ENCODE measurements at places on chromosomes 6 and 20. TPM values are rescaled to one million over a fixed set of nuclear protein-coding genes. Genes with fewer than 3 reads are reported as not detected.

Gene MRPS10
- 68.0 TPM for total RNA-seq

Gene TCP11
- total RNA-seq = 0.25 TPM

DNA sequence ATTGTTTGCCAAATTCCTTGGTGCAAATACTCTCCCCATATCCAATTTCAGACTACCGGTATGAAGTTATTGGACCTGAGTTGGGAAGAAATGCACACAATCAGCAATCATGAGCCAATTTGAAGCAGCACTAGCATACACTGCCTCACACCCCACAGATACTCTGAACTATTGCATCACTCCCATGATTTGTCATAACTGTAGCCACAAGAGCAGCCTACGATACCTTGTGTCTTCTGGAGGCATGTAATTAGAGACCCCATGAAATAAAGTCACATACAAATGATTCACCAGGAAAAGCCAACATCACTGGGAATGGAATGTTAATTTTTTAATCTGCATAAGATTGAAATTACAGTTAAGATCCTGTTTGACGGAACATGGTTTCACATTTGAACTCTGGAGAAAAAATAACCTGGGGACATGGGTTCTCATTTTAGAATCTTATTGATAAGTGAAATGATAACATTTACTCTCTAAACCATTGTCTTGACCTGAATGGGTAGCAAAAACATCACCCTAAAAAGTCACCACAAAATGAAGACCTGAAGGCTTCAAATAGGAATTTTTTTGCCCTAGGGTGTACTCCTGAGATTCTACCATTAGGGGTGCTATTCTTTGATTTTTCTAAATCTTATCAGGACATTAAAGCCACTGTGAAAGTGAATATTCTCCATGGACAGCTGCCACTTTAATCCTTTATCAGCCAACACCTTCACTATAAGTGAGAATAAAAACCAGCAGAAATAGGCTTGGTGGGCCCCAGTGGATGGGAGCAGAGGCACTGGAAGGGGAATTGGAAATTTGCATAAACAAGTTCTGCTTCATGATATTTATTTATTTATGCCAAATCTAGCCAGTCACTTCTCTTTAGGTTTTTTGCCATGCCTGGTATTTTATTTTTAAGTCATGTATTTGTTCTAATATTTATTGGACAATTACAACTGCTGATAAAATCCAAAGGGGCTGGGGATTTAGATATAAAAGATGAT is 34.5 kb upstream of the HBS1L start:
- H3K36me3 ChIP-seq = no peaks in the 10 kb centered on the region
- no peaks in the 10 kb centered on the region for H3K4me1 ChIP-seq
- peak; percentile 18 for DNase-seq
- no peak overlapping the region for H3K4me3 ChIP-seq
- H3K27ac ChIP-seq = no peak overlapping the region

- no peaks in the 10 kb centered on the region for H3K27me3 ChIP-seq
- no peaks in the 10 kb centered on the region for H3K4me1 ChIP-seq
- no peak overlapping the region for H3K27ac ChIP-seq
- H3K4me3 ChIP-seq = no peak overlapping the region
- DNase-seq = no peak
Measured at GRCh38 chr6:111967131-111967530, 86.8 kb upstream of the CCN6 start.

Gene CAPN11
- 0.40 TPM for total RNA-seq

Gene SAPCD1
- 10.1 TPM for total RNA-seq

DNA sequence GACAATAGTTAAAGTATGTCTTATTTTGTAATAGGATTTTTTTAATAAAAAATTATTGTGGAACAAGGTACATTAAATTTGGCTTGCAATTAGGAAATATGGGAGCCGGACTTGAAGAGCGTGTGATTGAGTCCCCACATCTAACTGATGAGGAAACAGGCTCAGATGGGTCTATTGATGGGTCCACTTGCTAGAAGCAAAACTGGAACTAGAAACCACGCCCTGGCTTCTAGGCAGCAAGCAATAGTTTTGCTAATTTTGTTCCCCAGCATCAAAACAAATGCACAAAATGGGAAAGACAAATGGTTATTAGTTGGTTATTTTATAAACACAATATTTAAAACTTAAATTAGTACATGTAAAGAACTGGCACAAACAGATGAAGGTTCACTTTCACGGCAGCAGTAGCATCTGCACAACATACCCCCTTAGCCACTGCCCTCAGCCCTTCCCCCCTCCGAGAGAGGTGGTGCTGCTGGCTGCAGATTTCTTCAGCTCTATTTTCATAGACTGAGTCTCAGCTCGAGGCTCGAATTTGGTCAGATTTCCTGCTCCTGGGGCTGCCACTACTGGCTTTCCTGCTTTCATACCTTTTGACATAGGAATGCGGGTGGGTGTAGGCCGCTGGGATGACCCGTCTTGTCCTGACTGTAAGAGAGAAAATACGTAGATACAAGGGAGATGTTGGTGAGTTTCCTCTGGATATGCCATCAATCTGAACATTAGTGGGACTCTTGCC is 23.8 kb upstream of the TMEM30A start:
- H3K4me1 ChIP-seq = peaks cover 14% of the 10 kb centered on the region
- DNase-seq = no peak
- H3K36me3 ChIP-seq = no peaks in the 10 kb centered on the region
- H3K27ac ChIP-seq = no peak overlapping the region

DNA sequence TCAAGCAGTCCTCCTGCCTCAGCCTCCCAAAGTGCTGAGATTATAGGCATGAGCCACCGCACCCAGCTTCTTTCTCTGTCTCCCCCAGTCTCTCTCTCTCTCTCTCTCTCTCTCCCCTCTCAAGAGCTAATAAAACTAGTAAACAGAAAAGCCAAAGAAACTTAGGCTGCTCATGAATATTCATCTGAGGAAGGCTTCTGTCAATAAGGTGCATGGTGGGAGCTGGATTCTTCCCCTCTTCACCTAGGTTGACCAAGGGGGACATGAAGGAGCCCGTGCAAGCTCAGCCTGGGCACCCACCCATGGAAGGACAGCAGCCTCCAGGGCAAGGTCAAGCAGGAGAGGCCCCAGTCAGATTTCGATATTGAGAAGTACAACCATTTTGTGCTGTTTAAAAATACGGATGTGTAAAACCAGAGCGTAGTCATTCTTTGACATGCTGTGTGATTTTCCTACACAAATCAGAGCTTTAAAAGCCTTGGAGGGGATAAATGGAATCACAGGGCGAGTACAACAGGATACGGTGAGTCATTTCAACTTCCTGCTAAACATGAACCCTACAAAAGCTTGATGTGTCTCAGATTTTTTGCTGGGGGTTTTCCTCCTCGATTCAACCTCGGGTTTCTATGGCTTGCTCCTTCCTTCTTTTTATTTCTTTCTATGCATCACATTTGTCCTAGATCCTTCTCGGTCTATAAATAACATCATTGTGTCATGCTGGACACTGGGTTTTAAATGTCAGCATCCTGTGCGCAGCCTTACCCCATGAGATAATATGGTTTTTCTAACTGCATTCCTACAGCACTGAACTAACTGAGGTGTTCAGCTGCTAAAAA is 368.9 kb upstream of the JARID2 start:
- H3K4me3 ChIP-seq = no peak overlapping the region
- no peak overlapping the region for H3K27ac ChIP-seq
- peaks cover 25% of the 10 kb centered on the region for H3K4me1 ChIP-seq
- H3K36me3 ChIP-seq = no peaks in the 10 kb centered on the region

Gene SIGLEC1
- not detected for total RNA-seq

DNA sequence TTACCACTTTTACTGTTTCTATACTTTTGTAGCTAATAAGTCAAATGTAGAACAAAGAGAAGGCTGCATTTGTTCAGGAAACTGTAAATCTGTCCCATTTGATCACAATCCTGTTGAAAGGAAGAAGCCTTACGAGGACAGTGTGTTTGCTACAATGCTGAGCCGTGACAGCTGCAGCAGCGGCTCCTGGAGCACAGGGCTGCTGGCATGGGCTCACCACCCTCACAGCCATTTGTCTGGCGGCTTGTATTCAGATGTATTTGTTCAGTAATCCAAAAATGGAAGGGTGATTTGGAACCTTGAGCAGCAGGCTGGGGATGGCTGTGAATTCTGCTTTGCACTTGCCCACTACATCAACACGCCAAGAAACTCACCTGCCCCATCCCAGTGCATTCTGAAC is 5.7 kb downstream of the TUBB2A start:
- H3K4me1 ChIP-seq = peaks cover 3% of the 10 kb centered on the region
- no peak overlapping the region for H3K27ac ChIP-seq
- DNase-seq = no peak
- H3K36me3 ChIP-seq = peaks cover 6% of the 10 kb centered on the region
- H3K27me3 ChIP-seq = no peaks in the 10 kb centered on the region

Gene ESR1
- total RNA-seq = not detected

GRCh38 chr6:166010136-166010960 is 157.3 kb downstream of the TBXT start:
- H3K27ac ChIP-seq = no peak overlapping the region
- no peaks in the 10 kb centered on the region for H3K36me3 ChIP-seq
- H3K4me3 ChIP-seq = no peak overlapping the region
- no peak for DNase-seq
- peaks cover 72% of the 10 kb centered on the region for H3K27me3 ChIP-seq

GRCh38 chr6:52840763-52841585 is at the start of gene GSTA5:
Gene GSTA5 (minus strand): TSS chr6:52840813.
- no peak within 1 kb of the TSS for H3K27ac ChIP-seq
- no peak within 1 kb of the TSS for H3K4me3 ChIP-seq
- H3K4me1 ChIP-seq = peaks cover 4% of the 10 kb centered on the region

DNA sequence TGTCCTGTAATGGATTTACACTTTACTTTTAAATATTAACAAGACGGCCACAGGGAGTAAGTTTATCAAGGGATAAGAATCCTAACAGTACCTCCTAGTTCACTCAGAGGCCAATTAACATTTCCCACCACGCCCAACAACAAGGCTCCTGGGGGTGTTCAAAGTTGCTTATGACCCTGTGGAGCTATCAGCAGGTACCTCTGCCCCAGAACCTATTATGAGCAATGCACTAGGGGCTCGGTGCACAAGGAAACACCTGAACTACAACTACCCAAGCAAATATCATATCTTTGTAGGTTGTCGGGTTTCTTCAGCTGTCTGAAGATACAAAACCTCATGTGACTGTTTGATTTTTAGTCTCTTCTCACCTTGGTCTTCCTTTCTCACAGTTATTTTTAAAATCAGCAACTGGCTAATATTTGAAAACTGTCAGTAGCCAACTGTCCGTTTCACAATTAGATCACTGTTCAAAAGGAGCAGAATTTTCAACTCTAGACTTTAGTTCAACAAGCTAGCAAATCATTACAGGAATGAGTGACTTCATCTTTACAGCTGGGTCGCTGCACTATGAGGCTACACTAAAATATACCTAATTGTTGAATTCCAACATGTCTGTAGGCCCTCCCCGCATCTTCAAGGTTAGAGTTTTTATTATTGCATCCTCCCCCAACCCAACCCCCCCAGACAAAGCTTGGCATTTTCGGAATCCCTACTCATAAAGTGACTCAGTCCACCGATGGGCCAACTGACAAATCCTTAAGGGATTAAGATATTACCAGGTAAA is 38.1 kb downstream of the B4GALT5 start:
- H3K27me3 ChIP-seq = no peaks in the 10 kb centered on the region
- DNase-seq = no peak
- no peak overlapping the region for H3K4me3 ChIP-seq
- peaks cover 66% of the 10 kb centered on the region for H3K4me1 ChIP-seq
